ENCODE measurements at places on chromosomes 2 and 18. TPM values are rescaled to one million over a fixed set of nuclear protein-coding genes. Genes with fewer than 3 reads are reported as not detected.

SLC25A12 gene
- total RNA-seq, result 26.0 TPM

GAL3ST2 gene
- total RNA-seq, result 0.34 TPM

HOXD4 gene
- not detected for total RNA-seq

MC4R gene
- total RNA-seq, result not detected

GRCh38 chr18:34595690-34596089, 114.4 kb upstream of the DTNA start:
- no peak for DNase-seq

RIOK3 gene
- 87.3 TPM for total RNA-seq

- no peak for DNase-seq
These were observed 129.9 kb downstream of the PRPF40A start for GRCh38 chr2:152587187-152587947.

EDAR gene
- 7.1 TPM for total RNA-seq

- no peak for DNase-seq
These were observed 202.5 kb upstream of the SLC8A1 start for GRCh38 chr2:40654346-40654745.

GRCh38 chr2:203761121-203761520, 54.7 kb downstream of the CD28 start:
- DNase-seq, result no peak

- DNase-seq, result no peak
These were observed 79.5 kb downstream of the SLC8A1 start for GRCh38 chr2:40372283-40372985.

DNA sequence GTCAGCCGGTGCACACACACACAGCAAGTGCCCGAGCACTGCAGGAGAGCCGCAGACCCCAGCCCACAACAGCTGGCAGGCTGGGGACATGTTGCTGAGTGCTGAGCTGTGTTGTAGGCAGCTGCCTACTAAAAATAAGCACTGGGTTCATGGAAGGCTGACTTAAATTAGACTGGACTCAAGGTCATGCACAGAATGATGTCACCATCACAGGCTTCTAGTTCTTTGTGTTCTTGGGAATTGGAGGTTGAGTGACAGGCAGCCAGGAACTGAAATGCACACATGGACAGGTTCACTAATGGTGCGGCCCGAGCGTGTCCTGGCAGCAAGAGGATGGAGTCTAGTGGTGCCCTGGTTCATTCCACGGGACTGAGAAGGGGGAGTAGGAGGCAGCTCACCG, 71.3 kb downstream of the VWA3B start:
- DNase-seq, result no peak

DNA sequence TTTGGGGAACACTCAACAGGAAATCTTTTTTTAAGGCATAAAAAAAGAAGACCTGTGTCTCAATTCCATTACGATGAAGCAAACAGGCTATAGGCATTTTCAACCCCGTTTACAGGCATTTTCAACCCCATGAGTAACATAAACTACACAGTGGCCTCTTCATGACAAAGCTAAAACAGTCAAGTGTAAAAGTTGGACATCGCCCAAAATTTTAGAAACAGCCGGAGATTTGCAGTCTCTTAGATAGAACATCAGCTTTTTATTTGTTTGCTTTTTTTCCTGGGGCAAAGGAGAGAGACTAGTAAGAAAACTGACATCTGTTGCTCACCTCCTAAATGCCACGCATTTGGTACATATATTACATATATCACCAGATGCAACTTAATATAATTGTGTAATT, 173.7 kb downstream of the CMPK2 start:
- DNase-seq, result no peak

GRCh38 chr2:213087040-213087439, 64.4 kb downstream of the IKZF2 start:
- DNase-seq, result no peak

DNA sequence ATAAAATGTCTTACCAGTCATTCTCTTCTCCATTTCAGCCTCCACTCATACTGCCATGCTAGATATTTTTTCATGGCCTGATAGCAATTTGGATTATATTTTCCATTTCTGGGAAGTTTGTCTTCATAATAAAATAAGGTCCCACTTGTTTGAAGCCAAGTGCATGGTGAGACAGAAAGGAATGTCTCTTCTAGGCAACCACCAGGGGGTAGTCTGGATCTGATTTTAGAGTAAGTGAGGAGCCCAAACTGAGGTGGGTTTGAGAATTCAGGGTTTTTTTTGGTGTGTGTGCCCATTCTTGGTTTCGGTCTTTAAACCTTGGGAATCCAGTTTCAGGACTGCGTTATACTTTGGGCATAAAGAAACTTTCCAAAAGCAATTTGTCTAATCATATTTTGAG, 315.5 kb downstream of the RPRM start:
- DNase-seq, result no peak

- DNase-seq, result no peak
These were observed 422.1 kb upstream of the DSEL start for GRCh38 chr18:67938660-67939059.

- no peak for DNase-seq
These were observed 78.1 kb upstream of the PELI1 start for GRCh38 chr2:64222351-64222750.

DNA sequence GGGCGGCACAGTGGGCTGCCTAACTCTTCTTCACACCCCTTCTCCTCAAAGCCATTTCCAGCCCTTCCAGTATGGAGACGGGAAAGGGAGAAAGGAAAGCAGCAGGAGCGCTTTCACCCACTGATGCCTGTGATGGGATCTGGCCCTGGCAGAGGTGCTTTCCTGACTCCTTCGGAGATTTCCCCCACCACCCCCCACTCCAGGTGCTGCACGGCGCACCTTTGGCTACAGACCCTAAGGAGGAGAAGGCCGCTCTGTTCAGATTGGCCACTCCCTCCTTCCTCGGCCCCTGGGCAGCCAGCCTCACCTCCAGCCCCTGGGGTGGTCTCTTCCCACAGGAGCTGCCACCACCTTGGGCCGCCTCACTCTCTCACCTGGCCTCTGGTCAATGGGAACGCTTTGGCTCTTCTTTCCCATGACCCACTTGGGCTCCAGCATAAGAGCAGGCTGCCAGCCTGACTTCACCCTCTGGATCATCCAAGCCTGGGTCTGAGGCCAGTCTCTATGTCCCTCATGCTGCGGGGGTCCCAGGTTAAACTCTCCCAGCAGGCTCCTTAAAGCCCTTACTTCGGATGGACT, 18.4 kb upstream of the MAL start:
- no peak for DNase-seq

EPHA4 gene
- total RNA-seq, result 48.2 TPM

DNA sequence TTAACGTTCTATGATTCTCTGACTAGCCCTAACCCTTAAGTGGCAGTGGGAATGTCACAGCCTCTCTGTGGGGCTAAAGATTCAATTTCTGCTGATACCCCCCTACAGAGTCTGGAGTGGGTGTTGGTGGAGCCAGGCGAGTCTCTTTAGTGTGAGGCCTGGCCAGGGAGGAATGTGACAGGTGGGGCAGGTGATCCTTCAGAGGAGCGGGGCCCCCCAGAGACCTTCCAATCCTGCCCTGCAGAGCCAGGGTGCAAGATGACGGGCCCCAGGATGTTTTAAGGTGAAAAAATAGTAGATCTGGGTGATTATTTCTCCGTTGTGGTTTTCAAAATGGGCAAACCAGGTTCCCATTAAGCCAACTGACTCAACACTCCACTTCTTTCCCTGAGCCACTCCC, 28.2 kb upstream of the DNMT3A start:
- peak; percentile 53 for DNase-seq

COL3A1 gene
- 16.7 TPM for total RNA-seq

C1GALT1C1L gene
- not detected for total RNA-seq

NT5DC4 gene
- not detected for total RNA-seq

SLC8A1 gene
- 7.5 TPM for total RNA-seq

- DNase-seq, result no peak
These were observed 63.0 kb downstream of the EIPR1 start for GRCh38 chr2:3314626-3315025.

GRCh38 chr2:174748948-174749347, 15.3 kb downstream of the CHRNA1 start:
- peak; percentile 88 for DNase-seq

VWA3B gene
- total RNA-seq, result 2.5 TPM

DNA sequence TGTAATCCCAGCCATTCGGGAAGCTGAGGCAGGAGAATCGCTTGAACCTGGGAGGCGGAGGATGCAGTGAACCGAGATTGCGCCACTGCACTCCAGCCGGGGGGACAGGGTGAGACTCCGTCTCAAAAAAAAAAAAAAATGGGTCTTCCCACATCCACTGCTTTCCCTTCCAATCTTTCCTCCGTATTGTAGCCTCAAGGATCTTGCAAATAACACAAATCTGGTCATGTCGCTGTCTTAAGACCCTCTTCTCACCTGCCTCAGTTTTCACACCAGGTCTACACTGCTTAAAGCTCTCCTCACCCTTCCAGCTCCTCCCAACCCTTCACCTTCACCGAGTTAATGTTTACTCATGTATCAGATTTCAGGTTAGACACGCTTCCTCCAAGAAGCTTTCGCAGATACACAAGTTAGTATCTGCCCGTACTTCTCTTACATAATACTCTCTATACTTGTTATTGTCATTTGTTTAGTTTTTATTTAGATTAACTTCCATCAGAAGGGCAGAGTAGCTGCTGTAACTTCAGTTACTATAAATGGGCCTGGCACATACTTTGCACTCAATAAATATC, 1.5 kb downstream of the IER3IP1 start:
- DNase-seq, result no peak

DNA sequence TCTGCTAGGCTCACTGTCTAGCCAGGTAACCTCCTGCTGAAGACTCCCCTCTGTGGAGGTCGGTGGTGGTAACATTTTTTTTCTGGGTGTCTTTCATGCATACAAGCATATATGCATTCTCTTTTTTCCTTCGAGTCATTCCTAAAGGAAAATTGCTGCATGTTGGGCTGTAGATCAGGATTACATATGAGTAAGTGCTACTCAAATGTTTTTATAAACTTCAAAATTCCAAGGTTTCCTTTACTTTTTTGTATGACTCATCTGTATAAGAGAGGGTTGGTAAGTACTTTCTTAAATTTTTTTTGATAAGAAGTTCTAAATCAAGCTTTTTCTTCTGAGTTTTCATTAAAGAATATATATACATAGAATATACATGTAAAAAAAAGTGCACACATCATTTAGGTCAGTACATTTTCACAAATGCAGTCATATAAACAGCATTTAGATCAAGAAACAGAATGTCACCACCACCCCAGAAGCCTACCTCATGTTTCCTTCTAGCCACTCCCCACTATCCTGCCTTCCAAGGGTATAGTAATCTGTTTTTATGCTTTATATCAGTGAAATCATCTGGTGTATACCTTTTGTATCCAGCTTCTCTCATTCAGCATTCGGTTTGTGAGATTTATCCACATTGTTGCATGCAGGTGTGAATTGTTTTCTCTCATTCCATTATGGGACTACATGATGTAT, 128.0 kb upstream of the MAP3K20 start:
- DNase-seq, result no peak

GRCh38 chr2:172995323-172996244, 80.1 kb upstream of the MAP3K20 start:
- peak; percentile 43 for DNase-seq

C1QL2 gene
- total RNA-seq, result 0.65 TPM

- peak; percentile 43 for DNase-seq
These were observed 28.9 kb upstream of the NT5DC4 start for GRCh38 chr2:112691881-112692281.

DNA sequence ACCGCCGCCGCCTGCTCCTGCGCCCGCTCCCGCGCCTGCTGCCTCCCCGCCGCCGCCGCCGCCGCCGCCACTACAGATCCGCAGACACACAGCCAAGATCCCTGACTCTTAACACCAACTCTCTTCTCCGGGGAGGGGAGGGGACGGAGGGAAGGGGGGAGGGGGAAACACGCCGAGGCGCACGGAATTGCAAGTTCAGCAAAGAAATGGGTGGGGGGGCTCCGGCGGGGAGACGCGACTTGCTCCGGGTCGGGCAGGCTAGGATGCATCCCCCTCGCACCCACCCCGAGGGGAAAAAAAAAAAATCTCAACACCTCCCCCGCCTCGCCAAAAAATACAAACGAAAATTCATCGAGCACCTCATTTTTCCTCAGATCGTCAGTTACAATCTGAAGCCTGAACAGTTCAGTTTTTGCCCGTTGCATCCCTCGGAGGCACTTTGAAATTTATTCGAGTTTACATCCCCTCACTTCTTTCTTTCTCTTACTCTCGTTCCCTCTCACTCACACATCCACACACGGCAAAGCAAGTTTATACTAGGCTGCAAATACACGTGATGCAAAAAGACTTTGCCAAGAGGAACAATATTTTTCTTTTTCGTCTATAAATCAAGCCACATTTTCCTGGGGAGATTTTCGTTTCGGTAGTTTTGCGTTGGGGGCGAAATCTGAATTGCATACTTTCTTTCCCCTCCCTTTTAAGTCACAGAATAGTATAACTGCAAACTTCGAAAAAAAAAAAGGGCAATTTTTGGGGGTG, at the start of gene TCF4:
Gene TCF4 (minus strand): TSS at position 82 of the 759 bp plus-strand sequence. CDS start 1,076 bp downstream, outside the sequence.
- DNase-seq, result peak; percentile 31

Measured in lower leg skin (tissue), 4 donors.